ENCODE measurements at places on chromosomes 4 and X.

DNA sequence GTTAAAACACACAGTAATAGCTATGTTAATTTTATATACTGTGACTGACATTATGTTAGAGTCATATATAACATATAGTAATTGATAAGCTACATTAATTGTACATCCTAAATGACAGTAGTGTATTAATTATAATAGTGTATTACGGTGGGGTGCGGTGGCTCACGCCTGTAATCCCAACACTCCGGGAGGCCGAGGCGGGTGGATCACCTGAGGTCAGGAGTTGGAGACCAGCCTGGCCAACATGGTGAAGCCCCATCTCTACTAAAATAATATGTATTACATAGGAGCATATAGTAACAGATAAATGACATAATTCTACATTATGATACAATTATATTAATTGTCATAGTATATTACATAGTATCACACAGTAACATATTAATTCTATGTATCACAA is 12.2 kb downstream of the ASMTL start:
- peak; percentile 19 for DNase-seq

DNA sequence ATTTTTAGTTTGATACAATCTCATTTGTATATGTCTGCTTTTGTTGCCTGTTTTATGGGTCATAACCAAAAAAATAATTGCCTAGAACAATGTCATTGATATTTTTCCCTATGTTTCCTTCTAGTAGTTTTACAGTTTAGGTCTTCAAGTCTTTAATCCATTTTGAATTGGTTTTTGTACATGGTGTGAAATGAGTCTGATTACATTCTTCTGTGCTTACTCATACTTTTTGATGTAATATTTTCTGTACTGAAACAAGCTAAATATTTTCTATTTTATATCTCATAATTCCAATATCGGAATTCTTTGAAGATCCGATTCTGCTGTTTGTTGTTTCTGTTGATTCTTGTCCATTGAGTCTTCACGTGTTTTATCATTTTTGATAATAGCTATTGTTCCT is 10.6 kb downstream of the TMEM156 start:
- no peak for DNase-seq

GRCh38 chrX:134258202-134258601 is 21.2 kb downstream of the CCDC160 start:
- DNase-seq, result no peak

DNA sequence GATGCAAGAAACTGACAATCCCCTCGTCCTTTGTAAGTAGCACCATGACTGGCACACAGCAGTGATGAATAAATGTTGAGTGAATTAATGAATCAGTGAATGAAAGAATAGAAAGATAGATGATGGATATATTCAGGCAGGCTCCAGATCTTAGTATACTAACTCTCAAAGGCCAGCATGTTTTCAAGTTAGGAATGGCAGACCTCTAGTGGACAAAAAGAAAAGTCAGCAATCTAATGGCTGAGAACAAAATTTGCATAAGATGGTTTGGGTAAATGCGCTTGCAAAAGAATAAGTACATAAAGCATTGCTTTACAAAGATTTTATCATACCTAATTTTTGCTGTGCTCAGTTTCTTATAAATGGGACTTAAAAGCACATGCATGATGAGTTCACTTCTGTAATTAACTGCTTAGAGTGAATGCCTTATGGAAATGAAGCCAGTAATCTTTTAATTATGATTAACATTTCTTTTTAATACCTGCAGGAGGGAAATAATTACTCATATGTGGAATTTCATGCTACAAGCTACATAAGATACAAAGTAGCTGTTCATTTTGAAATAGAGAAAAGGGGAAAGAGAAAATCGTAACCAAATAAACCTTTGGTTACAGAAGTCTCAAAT is 126.9 kb upstream of the GPRIN3 start:
- DNase-seq, result no peak

GRCh38 chrX:30151964-30152363 is 63.4 kb upstream of the MAGEB2 start:
- DNase-seq, result no peak
